ENCODE measurements at places on chromosomes 5 and 9.

DNA sequence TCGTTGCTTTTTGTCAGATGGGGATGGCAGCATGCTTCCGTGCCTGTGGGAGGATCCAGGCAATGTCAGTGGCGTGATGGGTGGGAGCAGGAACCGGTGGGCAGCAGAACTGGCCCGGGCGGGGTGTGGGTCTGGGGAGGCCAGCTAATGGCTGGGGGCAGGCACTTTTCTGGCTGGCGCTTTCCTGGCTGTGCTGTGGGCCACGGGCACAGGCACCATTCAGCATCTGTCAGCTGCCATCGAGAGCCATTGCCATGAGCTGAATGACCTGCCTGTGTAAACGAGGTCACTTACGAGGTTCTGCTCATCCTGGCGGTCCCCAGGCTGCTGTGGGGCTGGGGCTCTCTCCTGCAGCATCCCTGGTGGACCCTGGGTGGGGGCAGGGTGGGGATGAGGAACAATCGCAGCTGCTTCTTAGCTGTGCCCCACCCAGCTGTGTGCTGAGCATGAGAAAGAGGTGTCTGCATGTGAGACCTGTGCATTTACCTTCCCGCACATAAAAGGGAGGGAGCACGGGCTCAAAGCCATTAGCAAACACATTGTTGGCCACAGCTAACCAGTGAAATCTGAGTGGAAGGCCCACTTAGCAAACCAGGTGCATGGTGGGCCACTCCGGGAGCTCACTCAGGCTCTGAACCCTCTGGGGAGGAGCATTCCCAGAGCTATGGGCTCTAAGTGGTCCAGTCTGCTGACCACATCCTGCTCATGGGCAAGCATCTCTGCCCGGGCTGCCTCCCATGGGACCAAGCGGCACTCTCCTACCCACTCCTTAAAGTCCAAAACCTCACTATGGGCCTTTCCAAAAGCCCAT is 41.3 kb upstream of the OLFM1 start:
- no peak for DNase-seq

GRCh38 chr5:142826741-142827492 is 56.7 kb downstream of the ARHGAP26 start:
- no peak for DNase-seq

GRCh38 chr5:148091991-148092964 is 28.5 kb downstream of the SPINK5 start:
- DNase-seq = no peak

DNA sequence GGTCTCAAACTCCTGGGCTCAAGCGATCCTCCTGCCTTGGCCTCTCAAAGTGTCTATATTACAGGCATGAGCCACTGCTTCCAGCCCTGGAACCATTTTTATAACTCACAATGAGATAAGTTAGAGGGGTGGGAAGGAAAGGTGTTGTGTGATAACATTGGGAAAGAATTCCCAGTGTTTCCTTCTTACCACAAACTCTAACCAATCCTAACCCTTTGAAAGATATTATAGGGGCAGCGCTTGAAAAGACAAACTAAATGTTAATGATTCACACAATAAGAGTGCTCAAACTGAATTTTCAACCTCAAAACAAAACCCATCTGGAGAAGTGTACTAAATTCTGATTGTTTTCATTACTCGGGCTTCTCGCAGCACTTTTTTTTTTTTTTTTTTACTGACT is 109.7 kb downstream of the TSSK1B start:
- DNase-seq = no peak

DNA sequence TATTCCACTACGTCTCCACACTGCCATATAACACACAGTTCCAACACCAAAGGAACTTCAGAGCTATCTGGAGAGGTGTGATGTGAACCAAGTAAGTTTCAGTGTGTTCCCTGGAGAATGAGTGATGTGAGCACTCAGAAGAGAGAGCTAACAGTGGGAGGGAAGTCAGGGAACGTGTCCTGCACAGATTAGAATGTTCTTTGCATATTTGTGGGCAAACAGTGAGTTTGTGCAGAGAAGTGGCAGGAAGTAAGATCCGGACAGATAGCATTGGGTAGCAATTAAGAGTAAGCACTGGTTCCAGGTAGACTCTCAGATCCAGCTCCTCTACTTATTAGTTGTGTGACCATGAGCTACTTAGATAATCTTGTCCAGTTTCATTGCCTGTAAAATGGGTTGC is 206.4 kb downstream of the PDZD2 start:
- no peak for DNase-seq

Measured in activated CD4-positive, alpha-beta T cell treated with anti-CD3 and anti-CD28 coated beads for 4 hours (primary cell).